T-helper 22 cell (primary cell): ENCODE measurements at places on chromosomes 7 and 10.
A peak's percentile ranks its signal among the peaks of the same experiment; 100 is the strongest.

DNA sequence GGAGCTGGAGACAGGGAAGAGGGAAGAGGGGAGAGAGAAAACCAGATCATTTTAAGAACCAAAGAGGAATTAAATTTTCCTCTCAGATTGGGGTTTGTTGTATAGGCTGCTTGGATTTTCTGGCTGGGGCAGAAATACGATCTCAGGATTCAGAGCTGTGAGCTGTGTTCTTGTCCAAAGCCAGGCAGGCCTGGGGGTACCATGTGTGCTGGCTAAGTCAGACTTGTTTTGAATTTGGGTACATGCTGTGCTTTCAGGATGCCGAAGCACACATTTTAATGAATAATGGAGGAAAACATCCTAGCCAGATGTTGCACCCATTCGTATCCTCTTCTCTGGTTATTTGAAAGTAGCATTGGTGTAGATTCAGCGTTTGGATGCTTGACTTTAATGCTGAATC lies 170.3 kb upstream of the PODXL start:
- DNase-seq, result no peak

- no peak for DNase-seq
Observed at GRCh38 chr10:32293581-32293980, 53.4 kb downstream of the EPC1 start.

DNA sequence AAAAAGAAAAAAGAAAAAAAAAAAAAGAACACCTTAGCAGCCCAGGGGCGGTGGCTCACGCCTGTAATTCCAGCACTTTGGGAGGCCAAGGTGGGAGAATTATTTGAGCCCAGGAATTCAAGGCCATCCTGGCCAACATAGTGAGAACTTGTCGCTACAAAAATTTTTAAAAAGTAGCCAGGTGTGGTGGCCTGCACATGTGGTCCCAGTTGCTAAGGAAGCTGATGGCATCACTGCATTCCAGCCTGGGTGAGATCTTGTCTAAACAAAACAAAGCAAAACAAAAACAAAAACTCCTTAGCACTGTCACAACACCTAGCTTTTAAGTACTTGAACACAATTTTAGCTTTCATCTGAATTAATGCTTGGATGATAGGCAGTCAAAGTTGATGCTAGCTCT lies 86.3 kb upstream of the MKLN1 start:
- no peak for DNase-seq

DNA sequence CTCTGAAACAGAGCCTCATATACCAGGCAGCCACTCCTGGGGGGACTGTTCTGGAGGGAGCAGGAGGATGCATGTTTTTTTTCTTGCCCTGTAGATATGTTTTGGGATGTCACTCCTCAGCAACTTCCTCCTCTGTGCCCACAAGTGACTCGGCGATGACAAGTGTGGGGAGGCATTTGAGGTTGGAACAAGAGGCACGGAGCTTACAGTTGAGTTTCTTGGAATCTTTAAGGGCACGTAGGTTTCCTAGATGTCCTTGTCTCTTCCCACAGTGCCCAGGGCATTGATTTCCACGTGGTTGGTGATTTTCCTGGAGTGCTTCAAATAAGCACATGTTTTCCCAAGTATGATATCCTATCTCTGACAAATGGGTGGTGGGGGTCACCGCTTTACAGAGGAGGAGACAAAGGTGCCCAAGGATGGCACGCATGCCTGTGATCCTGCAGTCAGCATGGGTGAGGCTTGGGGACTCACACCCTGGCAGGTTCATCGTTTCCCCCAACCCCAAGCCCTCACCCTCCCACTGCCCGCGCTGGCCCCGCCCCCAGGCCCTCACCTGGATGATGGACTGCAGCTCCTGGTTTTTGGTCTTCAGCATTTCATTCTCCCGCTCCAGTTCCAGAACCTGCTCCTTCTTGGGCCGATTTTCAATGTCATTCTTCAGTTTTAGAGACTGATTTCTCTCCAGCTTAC lies 95.2 kb upstream of the GNA12 start:
- no peak for DNase-seq

DNA sequence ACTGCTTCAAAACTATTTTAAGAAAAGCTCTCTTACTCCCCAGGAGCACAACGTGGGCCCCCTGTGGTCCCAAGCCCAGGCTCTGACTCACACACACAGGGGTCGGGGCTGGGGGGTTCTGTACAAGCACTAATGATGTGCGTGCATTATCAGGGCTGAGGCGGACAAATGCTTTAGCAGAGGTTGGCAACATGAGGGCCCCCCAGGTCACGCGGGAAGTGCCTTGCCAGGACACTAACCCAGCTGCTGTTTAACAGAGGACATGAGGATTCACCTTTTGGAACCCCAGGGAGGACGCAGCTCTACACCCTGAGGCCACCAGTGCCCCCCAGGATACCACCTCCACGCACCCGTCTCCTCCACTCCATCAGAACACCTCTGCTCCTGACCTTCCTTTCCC lies 342.8 kb downstream of the DNAJB6 start:
- no peak for DNase-seq

GRCh38 chr10:124008681-124009080 lies 84.7 kb downstream of the CHST15 start:
- no peak for DNase-seq

GRCh38 chr10:88270871-88271713 lies 312.0 kb downstream of the RNLS start:
- DNase-seq, result peak; percentile 25

DNA sequence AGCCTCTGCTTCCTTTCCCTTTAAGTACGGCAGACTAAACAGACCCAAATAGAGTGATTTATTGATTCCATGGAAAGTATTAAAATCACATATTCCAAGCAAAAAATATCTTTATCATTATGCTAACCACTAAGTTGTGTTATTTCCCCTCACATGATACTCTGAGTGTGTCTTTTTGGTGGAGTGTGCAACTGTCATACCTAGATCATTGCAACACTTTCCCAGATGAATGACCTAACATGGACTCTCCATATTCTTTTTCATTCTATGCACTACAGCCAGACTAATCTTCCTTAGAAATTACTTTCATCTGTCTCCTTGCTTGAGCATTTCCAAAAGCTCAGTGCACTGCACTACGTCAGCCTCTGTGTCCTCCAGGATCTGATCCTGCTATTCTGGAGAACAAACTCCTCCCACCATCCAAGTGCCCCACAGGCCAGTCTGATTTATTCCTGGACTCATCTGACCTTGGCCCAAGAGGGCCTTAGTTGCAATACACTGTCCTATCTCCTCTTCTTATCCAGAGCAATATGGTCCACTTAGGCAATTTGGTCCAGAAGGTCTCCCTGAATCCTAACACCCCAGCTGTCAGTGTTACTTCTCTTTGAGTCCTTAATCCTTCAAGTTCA lies 263.3 kb upstream of the KLF6 start:
- DNase-seq, result no peak

DNA sequence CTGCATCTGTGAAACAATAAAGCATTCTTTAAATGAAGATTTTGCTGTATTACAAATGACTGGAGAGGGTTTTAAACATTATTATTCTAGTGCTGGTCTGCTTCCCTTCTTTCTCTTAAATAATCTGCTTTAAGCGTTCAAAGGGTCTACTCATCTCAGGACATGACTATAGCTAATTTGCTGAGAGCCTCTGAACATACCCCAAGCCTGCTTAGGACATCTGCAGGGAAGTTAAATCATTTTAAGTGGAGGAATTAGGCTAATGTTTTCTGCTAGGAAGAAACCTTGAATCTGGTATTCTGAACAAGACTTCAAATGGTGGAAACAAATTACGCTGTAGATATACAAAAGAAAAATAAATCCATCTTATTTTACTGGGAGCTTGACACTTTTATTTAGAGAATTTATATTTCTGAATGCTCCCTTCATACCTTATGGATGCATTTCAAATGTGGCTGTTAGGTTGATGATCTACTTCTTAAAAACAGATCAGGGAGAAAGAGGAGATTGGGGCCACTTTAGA lies 124.4 kb upstream of the ITGB1 start:
- DNase-seq, result no peak

DNA sequence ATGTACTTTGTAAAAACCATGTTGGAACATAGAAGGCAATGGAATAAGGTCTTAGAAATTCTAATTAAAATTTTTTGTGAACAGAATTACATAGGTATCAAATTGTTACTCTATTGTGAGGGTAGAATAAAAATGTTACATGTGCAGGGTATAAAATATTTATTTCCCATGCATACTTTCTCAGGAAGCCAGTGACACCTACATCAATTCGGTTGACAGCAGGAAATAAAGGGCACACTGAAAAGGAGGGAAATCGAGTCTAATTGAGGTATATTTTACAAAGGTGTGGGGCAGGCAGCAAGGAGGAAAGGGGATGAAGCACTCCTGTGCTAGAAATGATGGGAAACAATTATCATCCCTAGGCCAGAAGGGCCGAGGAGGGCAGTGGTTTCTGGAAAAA lies 244.9 kb downstream of the C7orf25 start:
- no peak for DNase-seq

- no peak for DNase-seq
Observed at GRCh38 chr7:151080067-151080521, 515 bp downstream of the FASTK start.

- no peak for DNase-seq
Observed at GRCh38 chr10:95697429-95697828, 3.7 kb upstream of the TCTN3 start.

GRCh38 chr7:13848681-13849131 lies 140.8 kb downstream of the ETV1 start:
- DNase-seq, result no peak

- DNase-seq, result no peak
Observed at GRCh38 chr10:59633063-59633462, 76.6 kb downstream of the SLC16A9 start.

GRCh38 chr10:119511828-119512515 lies 30.5 kb downstream of the RGS10 start:
- DNase-seq, result no peak

DNA sequence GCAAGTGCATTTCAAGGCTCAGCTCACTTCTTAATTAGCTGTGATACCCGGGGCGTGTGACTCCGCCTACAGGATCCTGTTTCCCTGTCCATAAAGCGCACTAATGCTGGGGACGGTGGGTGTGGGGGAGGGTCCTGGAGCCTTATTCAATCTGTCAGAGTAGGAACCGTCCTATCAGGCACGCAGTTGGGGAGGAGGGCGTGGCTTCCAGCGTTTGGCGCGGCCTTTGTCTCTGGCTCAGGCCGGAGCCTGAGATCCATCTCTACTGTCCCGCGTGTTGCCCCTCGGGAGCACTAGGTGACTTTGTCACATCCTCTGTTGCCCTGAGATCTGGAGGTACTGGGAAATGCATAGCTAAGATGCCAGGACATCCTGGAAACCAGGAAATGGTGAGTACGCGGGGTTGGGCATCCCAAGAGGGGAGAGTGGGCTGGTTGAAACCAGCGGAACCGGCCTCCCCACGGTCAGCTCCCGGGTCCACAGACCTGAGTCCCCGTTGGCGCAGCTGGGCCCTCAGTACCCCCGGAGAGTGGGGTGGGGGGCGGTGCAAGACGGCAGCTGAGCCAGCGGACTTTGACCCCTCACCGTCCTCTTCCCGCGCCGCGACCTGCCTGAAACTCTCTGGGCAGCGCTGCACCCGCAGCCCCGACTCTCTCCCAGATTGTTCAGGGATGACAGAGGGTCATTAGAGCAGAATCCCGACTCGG lies 104.4 kb upstream of the ZNF92 start:
- DNase-seq, result no peak

- DNase-seq, result no peak
Observed at GRCh38 chr7:116315293-116315692, 105.0 kb downstream of the TES start.
